ENCODE measurements at places on chromosomes 3 and 15.

DNA sequence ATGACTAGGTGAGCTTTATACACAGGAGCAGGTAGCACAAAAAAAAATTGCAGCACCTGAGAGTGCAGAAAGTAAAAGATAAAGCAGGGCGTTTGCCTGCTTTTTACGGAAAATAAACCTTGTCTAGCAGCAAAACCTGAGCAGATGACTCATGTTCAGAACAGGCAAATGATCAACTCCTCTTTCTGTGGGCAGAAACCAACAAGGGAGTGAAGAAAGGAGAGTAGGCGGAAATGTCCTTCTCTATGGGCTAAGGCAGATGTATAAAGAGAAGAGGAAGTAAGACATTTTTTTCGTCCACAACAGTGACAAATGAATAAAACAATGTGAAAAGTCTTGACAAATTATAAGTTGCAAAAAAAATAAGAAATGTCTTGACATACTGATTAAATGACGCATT, 24.5 kb upstream of the GMNC start:
- no peak for DNase-seq

DNA sequence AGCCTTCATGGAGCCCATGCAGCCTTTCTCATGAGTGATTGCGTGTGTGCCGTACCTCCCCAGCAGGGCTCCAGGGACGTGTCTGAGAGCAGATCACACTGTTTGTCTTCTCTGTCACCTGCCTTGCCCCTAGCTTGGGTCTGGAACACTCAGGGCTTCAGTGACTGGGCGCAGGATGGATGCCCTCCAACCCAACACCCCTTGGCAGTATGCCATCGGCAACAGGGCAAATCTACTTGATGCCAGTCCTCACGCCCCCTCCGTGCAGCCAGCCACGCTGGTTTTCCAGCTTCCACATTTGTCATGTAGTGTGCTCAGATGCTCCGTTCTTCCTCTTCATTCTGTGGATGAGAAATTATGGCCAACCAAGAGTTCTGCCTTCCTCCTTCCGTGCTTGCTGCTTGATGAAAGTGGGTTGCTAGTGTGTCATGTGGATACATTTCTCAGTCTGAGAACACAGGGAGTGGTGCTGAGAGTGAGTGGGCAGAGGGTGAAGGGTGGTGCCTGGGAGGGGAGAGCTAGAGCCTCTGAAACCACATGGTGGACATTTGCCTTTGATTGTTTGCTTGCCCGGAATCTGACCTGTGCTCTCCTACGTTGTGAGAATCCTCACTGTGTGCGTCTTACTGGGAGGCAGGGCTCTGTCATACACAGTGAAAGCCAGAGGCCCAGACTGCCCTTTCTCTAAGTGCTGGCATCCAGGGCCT, 97.2 kb downstream of the FAM43A start:
- DNase-seq = no peak

DNA sequence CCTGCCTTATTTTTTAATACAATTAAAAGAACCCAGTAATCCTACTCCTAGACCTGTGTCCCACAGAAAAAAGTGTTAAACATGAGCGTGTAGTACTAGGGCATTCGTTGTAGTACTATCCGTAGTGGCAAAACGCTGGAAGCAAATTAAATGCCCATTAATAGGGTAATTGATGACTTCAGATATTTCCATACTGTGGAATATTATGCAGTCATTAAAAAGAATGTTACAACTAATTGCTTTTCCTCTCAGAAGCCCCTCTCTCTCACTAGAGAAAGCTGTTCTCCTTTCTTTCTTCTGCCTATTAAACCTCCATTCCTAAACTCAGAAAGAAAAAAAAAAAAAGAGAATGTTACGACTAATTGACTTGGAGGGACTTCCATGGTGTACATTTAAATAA, 2.7 kb downstream of the BBS4 start:
- no peak for DNase-seq

GRCh38 chr3:154464440-154465190, 34.6 kb upstream of the GPR149 start:
- no peak for DNase-seq

DNA sequence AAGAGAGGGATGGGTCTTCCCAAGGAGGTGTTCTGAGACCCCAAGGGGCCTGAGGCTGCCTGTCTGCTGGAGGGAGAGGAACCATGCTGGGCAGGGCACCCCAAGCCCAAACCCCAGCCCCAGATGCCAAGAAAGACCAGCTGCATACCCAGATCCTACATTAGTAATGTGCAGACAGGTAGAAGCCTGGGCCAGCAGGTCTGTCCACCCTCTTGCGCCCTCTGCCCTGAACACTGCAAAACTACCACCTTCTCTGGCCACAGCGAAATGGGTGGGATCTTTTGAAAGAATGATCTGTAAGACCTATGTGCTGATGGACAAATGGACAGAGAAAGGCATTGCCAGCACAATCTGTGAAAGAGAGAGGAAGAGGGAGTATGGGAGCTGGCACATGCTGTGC, 283.2 kb downstream of the EPHB1 start:
- DNase-seq = no peak

DNA sequence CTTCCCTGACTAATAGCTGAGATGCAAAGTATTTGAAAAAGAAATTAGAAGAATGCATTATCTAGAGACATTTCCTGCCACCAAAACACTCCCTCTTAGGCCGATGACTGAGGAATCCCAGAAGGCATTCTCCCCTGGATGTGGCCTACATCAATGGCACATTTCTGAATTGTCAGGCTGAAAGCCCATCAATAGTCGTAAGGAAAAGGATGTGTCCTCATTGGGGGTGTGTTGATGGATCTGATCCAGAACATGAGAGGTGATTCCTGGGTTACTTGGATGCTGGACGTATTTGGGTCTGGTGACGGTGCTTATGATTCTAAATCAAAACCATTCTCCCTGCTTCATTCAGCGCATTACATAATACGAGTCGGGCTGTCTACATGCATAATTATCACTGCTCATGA, 216.9 kb upstream of the CDIN1 start:
- DNase-seq = no peak

GRCh38 chr3:156371701-156372100, 183.2 kb downstream of the SSR3 start:
- DNase-seq = no peak

DNA sequence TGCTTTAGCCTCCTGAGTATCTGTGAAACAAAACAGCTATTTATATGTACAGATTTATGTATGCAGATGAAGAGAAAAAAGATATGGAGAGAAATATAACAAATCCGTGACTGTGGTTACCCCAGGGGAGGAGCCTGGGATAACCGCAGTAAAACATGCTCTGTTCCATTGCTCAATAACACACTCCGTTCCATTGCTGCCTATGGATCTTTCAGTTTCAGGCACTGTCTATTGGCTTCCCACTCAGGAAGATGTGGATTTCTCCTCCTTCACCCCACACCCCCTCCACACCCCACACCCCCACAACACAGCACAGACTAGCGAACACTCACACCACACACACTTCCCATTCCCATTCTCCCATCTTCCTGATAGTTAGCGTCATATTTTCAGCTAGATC, 47.9 kb downstream of the CDCP1 start:
- DNase-seq = no peak

GRCh38 chr15:52733696-52734255, 54.6 kb upstream of the ATOSA start:
- no peak for DNase-seq

DNA sequence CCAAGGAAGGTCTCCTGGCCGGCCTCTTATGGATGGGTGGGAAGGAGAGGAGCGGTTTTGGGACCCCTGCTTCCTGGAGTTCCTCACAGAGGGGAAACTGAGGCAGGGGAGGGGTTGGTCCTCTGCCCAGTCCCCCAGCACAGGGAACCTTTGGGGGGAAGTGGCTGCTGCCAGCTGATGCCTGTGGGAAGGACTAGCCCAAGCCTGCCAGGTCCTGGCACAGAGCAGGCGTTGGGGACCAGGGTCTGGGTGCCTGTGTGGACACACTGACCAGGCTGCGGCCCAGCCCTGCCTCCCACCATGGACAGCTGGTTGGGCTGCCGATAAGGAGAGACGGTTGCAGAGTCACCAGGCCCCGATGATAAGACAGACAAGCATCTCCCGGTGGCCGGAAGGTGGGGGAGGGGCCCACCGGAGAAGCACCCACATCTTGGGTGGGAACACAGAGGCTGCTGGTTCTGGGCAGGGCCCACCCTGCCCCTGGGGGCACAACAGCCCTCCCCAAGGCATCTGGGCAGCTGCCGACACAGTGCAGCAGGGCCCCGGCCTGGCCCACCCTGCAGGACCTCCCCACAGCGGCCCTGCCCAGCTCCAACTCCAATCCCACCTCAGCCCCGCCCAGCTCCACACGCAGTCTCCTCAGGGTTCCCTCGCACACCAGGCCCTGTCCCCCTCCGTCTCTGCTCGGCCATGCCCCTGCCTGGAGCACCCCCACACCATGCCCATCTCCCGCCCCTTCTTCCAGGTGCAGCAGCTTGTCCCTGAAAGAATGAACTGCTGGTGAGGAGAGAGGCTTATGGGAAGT, 50.7 kb downstream of the DNAJB8 start:
- no peak for DNase-seq
